NCI-H1105 treated with DMSO at 0.1 percent for 48 hours (cell line): ENCODE measurements at places on chromosomes 5 and 9.
A peak's percentile ranks its signal among the peaks of the same experiment; 100 is the strongest.

DNA sequence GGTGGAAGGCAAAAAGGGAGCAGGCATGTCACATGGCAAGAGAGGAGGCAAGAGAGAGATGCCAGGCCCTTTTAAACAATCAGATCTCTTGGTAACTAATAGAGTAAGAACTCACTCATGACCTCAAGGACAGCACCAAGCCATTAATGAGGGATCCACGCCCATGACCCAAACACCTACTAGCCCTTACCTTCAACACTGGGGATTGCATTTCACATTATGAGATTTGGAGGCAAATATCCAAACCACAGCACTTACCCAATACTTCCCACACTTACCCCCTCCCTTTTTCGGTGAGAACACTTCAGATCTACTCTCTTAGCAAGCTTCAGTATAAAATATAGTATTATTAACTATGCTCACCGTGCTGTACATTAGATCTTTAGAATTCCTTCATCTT, 41.9 kb downstream of the ZNF354A start:
- no peak for DNase-seq

- peak; percentile 43 for DNase-seq
Measured at GRCh38 chr5:161847941-161848391, at the start of gene GABRA1. GABRA1 (plus strand) TSS chr5:161848120; CDS start chr5:161850811, 2,691 bp downstream.

GRCh38 chr5:72451741-72452505, 55.3 kb downstream of the ZNF366 start:
- DNase-seq: no peak

- DNase-seq: no peak
Measured at GRCh38 chr5:136206361-136206760, 13.4 kb upstream of the SMIM32 start.

DNA sequence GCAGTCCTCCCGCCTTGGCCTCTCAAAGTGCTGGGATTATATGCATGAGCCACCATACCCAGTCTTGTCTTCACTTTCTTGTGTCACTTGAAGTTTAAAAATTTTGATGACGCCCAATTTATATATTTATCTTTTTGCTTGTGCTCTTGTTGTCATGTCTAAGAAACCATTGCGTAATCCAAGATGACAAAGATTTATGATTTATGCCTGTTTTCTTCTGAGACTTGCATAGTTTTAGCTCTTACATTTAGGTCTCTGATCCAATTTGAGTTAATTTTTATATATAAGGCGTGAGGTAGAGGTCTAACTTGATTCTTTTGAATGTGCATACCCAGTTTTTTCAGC, 18.6 kb downstream of the ANKHD1 start:
- DNase-seq: no peak

DNA sequence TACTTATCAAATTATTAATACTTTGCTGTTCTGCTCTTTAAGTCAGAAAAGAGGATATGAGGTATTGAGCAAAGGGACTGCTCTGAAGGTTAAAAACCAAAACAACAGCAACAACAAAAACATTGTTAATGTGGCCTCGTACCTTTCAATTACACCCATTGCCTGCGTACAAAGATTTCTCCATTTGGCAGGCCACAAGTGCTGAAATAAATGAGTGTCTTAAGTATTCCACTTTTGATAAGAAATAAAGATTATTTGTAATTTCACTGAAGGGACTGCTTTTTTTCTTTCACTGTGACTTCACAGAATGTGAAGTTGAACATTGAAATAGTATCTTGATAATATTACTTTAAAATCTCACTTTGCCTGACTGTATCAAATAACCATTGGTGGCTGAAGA, 163.2 kb upstream of the MRPS30 start:
- DNase-seq: no peak

- DNase-seq: no peak
Measured at GRCh38 chr5:34496701-34497469, 159.2 kb upstream of the RAI14 start.

- no peak for DNase-seq
Measured at GRCh38 chr5:171724468-171725204, 61.0 kb upstream of the SMIM23 start.

DNA sequence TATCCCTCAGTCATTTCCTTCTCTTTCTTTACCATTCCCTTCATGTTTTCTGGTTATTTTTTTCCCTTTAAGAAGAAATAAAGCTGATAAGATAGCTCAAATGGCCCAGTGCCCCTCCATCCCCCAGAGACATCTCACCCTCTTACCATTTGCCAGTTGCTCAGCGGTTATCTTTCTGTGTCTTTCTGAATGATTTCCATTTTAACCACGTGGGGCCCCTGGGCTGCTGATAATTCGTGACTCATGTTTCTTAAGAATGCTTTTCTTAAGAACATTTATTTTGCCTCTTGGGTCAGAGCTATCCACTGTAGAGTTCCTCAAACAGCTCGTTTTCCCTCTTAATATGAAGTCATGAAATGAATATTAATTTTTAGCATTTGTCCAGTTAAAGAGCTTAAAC, 147.8 kb downstream of the MAST4 start:
- no peak for DNase-seq

DNA sequence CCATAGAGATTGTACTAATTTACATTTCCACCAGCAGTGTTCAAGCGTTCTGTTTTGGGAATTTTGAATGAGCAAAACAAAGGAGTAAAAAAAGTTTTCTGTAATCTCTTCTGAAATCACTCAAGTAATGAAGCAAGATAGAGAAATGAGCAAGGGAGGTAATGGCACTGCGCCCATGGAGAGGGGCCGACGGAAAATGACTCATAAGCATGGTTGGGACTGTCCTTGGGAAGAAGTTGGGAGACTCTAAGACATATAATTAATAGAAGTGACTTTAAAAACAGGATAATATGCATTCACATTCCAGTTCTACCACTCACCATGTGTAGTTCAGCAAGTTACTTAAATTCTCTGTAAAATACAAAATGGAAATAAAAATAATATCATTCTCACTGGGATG, 62.5 kb upstream of the C5orf46 start:
- no peak for DNase-seq

- DNase-seq: no peak
Measured at GRCh38 chr5:74540622-74541021, 99.9 kb downstream of the ENC1 start.
